ENCODE measurements at places on chromosomes 2 and 18.
A peak's percentile ranks its signal among the peaks of the same experiment; 100 is the strongest.

DNA sequence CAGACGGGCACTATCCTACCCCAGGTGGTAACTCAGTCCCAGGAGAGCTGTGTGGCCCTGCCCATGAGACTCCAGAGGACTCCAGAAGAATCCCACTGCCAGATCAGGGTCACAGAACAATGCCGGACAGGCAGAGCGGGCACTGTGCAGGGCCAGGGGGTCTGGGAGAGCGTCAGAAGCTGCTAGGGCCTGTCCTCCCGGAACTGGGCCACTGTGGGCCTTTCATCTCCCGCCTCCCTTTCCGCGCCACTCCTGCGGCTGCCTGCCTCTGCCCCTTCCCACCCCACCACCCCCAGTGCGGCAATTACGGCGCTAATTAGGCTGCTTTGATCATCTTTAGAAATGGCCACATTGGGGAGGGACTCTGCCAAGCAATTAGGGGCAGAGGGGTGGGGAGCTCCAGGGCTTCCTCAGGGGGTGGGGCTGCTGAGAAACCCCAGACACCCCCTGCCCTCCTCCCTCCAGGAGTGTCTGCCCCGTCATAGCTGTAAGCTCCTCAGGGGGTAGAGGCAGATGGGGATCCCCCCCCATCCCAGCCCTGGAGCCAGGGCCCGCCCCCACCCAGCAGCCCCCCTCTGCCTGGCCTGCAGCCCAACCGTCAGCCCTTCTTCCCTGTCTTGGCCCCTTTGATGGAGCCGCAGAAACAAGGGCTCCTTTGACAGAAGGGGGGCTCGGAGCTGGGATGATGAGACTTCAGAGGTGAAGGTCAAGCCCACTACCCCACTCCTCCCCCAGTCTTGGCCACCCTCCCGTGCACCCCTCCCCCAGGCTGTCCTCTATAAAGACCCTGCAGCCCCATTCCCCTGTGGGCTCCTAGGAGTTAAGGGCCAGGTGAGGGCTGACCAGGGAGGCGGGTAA is at the start of gene PRSS56:
PRSS56 (plus strand) TSS at position 808 of the 858 bp plus-strand sequence. CDS start 211 bp downstream, outside the sequence.
- no peak for DNase-seq

DNA sequence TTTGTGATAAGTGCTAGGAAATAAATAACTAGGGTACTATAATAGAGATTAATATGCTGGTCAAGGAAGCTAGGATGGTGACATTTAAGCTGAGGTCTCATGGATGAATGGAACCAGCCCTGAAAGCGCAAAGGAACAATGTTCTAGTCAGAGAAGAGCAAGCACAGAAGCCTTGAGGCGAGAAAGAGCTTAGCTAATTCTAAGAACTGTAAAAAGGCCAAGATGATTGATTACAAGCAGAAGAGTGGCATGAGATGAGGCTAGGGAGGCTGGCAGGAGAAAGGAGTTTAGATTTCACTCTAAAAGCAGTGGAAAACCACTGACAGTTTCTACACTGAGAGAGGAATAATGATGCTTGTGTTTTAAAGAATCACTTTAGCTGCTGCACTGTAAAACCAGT is 3.4 kb upstream of the YIPF4 start:
- DNase-seq: no peak

- DNase-seq: peak; percentile 37
Observed at GRCh38 chr18:48711651-48712486, 173.0 kb downstream of the CTIF start.

DNA sequence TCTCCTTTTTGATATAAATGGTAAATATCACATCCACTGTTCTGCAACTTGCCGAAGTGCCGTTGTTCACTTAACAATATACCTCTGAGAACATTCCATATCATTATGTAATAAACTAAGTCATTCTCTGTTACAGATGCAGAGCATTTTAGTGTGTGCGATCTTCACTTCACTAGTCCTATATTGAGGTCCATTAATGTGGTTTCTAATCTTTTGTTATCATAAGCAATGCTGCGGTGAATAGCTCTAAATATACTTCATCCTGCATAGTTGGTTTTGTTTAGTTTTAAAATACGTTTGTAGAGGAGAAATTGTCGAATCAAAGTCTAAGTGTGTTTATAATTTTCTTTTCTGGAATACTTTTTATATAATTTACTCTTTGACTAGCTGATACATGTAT is 280.3 kb upstream of the TRIB2 start:
- no peak for DNase-seq

Measured in NCI-H526 (cell line).